ENCODE measurements at places on chromosomes 11 and 22. TPM values are rescaled to one million over a fixed set of nuclear protein-coding genes. Genes with fewer than 3 reads are reported as not detected.

OR5B12 gene
- total RNA-seq, result not detected

NTM gene
- total RNA-seq, result 165 TPM

KLHL35 gene
- total RNA-seq, result 12.0 TPM

GGTLC3 gene
- total RNA-seq, result not detected

JAM3 gene
- 109 TPM for total RNA-seq

TRIM48 gene
- not detected for total RNA-seq

DEUP1 gene
- total RNA-seq, result not detected

APOBEC3B gene
- total RNA-seq, result not detected

SH3BP1 gene
- 15.0 TPM for total RNA-seq

P2RY6 gene
- total RNA-seq, result 2.4 TPM

FAM181B gene
- 22.5 TPM for total RNA-seq

HIKESHI gene
- 38.6 TPM for total RNA-seq

TSSC4 gene
- total RNA-seq, result 26.7 TPM

CDC45 gene
- not detected for total RNA-seq
